Activated CD4-positive, alpha-beta memory T cell treated with anti-CD3 and anti-CD28 coated beads, Interleukin-2, amount 10 ng/mL, durations not matched to agents 7 days and 5 days (primary cell): ENCODE measurements at places on chromosomes 2 and 18. TPM values are rescaled to one million over a fixed set of nuclear protein-coding genes. Genes with fewer than 3 reads are reported as not detected.

DNA sequence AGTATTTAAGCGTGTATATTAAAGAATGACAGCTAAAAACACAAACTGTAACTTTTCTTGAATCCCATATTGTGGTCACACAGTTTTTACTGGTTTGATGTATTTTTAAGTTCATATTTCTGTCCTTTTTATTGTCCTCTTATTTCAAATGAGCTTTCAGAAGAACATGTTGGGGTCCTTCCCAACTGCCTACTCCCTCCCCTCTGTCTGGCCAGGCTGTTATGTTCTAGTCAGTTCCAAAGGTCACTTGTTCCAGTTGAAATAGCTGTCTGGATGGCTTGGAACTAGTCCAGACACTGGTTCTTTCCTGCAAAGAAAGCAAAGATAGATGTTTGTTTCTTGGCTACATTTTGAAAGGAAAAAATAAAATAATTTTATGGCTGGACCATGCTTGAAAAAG, 306.9 kb downstream of the GULP1 start:
- no peak for DNase-seq
- H3K27ac ChIP-seq: no peak overlapping the region
- H3K4me1 ChIP-seq: no peaks in the 10 kb centered on the region
- no peak overlapping the region for H3K4me3 ChIP-seq

GRCh38 chr18:50992351-50992762, 24.5 kb downstream of the ELAC1 start:
- H3K27me3 ChIP-seq: no peaks in the 10 kb centered on the region
- peaks cover 4% of the 10 kb centered on the region for H3K36me3 ChIP-seq
- DNase-seq: no peak
- no peak overlapping the region for H3K27ac ChIP-seq

DNA sequence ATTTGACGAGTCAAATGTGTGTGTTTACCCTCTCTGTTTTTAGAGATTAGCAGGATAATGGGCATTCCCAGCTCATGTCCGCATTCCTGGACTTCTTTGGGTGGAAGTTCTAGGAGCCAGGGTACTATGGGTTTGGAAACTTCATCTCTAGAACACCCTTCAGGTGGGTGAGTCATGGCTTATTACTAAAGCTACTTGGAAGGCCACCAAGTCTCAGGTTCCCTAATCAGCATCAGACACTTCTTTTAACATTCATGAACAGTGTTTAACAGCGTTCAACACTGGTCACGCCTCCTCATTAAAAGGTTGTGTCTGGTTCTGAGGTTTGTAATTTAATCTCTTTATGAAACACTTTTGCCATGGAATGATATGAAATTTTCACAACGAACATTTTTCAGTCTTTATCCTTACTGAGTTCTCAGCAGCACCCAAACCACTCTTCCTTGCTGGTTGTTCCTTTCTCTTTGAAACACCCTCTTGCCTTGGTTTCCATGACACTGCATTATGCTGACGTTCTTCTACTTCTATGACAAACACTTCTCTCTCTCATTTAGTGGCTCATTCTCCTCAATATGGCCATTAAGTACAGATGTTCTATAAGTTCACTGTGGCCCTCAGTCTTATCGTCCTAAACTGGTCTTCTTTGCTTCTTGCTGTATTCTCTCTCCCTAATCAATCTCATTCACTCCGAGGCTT, 49.3 kb downstream of the MMADHC start:
- H3K36me3 ChIP-seq: no peaks in the 10 kb centered on the region
- H3K27ac ChIP-seq: no peak overlapping the region
- DNase-seq: no peak
- H3K27me3 ChIP-seq: no peaks in the 10 kb centered on the region
- peaks cover 13% of the 10 kb centered on the region for H3K4me1 ChIP-seq
- no peak overlapping the region for H3K4me3 ChIP-seq

- peaks cover 47% of the 10 kb centered on the region for H3K27me3 ChIP-seq
- H3K27ac ChIP-seq: no peak overlapping the region
- H3K4me3 ChIP-seq: no peak overlapping the region
- peaks cover 15% of the 10 kb centered on the region for H3K4me1 ChIP-seq
- no peaks in the 10 kb centered on the region for H3K36me3 ChIP-seq
- no peak for DNase-seq
These were observed 2.5 kb downstream of the RNF152 start for GRCh38 chr18:61890344-61890743.

GRCh38 chr2:128276878-128277675, 41.6 kb downstream of the HS6ST1 start:
- peaks cover 10% of the 10 kb centered on the region for H3K36me3 ChIP-seq
- H3K4me1 ChIP-seq: peaks cover 6% of the 10 kb centered on the region
- H3K4me3 ChIP-seq: no peak overlapping the region
- H3K27me3 ChIP-seq: no peaks in the 10 kb centered on the region
- no peak overlapping the region for H3K27ac ChIP-seq

GRCh38 chr2:104976603-104977120, 61.2 kb upstream of the MRPS9 start:
- H3K4me1 ChIP-seq: no peaks in the 10 kb centered on the region
- no peaks in the 10 kb centered on the region for H3K36me3 ChIP-seq
- DNase-seq: no peak

DNA sequence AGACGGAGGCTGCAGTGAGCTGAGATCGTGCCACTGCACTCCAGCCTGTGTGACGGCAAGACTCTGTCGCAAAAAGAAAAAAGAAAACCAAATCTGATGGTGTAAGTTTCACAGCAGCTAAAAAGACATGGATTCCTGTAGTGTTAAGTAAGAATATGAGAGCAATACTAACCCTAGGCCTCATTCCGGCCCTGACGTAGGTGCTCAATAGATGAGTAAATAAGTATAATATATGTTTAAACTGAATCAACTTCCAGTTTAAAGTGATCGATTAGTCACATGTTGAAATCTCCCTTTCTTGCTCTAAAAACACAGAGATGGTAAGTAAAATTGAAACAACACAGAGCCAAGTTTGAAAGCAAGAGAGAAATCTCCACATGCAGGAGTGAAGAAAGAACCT, 8.0 kb downstream of the ME2 start:
- H3K27ac ChIP-seq: no peak overlapping the region
- H3K36me3 ChIP-seq: peaks cover 46% of the 10 kb centered on the region
- DNase-seq: no peak
- H3K27me3 ChIP-seq: no peaks in the 10 kb centered on the region

DNA sequence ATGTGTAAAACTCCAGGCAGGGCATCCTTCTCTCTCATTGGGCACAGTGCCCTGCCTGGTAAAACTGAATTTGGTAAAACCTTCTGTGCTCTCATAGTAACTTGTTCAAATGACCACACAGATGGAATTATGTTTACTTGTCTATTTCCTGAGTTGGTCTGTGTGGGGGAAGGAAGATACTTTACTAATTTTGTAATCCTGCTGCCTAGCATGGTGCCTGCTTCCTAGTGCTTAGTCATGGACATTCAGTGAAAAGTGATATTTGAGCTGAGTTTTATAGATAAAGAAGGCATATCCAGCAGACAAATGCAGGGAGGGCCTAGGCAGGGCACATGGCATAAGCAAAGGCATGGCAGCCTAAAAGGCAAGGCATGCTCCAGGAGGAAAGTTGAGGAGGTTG, 199.4 kb downstream of the FSHR start:
- no peak overlapping the region for H3K27ac ChIP-seq
- H3K4me3 ChIP-seq: no peak overlapping the region
- no peaks in the 10 kb centered on the region for H3K36me3 ChIP-seq
- DNase-seq: no peak
- H3K27me3 ChIP-seq: no peaks in the 10 kb centered on the region
- no peaks in the 10 kb centered on the region for H3K4me1 ChIP-seq

DNA sequence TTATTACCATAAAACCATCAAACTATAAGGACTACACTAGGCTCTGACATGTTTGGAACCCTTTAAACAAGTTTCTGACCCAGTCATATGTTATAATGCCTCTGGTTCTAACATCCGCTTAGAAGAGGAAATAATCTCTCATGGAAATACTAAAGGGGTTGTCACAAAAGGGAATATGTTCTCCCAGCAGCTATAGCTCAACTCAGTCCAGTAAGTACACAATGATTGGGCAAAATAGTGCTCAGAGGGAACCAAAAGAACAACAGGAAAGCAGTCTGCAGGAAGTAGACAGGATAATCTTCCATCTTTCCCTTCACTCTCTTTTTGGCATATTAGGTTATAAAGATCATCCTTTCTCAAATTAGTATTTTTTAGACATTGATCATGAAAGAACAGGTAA, 4.3 kb downstream of the SRBD1 start:
- DNase-seq: no peak
- H3K36me3 ChIP-seq: peaks cover 22% of the 10 kb centered on the region
- no peaks in the 10 kb centered on the region for H3K27me3 ChIP-seq
- H3K27ac ChIP-seq: no peak overlapping the region

Gene KCNG2
- not detected for total RNA-seq

DNA sequence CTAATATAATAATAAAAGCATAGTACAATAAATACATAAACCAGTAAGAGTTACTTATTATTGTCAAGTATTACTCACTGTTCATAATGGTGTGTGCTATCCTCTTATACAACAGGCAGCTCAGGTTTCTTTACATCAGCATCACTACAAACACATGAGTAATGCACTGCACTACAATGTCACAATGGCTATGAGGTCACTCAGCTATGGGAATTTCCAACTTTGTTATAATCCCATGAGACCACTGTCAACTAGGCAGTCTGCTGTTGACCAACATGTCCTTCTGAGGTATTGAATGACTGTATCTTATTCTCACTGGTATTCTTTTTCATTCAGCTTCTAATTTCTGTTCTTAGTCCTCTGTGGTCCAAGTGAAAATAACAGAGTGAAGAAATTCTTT, 250.4 kb upstream of the DSEL start:
- no peak overlapping the region for H3K4me3 ChIP-seq
- no peak overlapping the region for H3K27ac ChIP-seq
- no peaks in the 10 kb centered on the region for H3K27me3 ChIP-seq

DNA sequence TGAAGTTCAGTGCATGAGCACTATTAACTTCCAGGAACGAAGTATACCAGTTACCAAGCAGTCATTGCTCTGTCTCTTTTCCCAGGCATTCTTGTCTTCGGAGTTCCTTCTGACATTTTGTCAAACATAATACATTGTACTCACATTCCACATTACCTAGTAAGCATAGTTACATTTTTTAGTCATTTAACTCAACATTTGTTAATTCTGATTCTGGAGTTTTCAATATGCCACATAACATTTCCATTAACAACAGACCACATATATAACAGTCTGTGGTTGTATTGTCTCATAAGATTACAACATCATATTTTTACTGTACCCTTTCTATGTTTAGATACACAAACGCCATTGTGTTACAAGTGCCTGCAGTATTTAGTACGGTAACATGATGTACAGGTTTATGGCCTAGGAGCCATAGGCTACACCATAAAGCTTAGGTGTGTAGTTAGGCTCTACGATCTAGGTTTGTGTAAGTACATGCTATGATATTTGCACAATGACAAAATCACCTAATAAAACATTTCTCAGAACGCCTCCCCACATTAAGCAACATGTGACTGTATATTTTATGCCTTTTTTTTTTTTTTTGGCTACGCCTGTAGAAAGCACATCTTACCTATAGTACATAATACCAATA, 187.1 kb downstream of the DYM start:
- peaks cover 45% of the 10 kb centered on the region for H3K36me3 ChIP-seq
- no peak overlapping the region for H3K27ac ChIP-seq
- no peak overlapping the region for H3K4me3 ChIP-seq
- no peaks in the 10 kb centered on the region for H3K4me1 ChIP-seq
- no peaks in the 10 kb centered on the region for H3K27me3 ChIP-seq
- no peak for DNase-seq

DNA sequence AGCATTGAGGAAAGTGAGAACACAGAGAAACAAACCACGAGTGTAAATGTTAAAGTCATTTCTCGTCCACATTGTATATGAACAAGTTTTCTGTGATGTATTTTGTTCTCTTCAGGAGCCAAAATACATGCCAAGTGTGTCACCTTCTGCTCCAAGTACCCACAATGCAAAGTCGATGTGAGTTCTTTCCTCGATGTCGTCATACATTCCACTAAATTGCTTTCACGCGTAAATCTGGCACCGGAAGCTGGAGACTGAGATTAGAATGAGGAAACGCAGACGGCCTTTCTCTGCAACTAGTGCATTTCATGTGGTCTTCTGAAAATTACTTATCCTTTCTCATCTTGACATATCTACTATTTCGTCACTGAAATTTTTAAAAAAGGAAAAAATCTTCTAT, 118.5 kb upstream of the SALL3 start:
- no peak overlapping the region for H3K27ac ChIP-seq
- no peak overlapping the region for H3K4me3 ChIP-seq

GRCh38 chr2:133077269-133077822, 407.3 kb upstream of the LYPD1 start:
- no peak overlapping the region for H3K4me3 ChIP-seq
- no peak overlapping the region for H3K27ac ChIP-seq
- no peaks in the 10 kb centered on the region for H3K36me3 ChIP-seq
- no peak for DNase-seq
- H3K27me3 ChIP-seq: no peaks in the 10 kb centered on the region

DNA sequence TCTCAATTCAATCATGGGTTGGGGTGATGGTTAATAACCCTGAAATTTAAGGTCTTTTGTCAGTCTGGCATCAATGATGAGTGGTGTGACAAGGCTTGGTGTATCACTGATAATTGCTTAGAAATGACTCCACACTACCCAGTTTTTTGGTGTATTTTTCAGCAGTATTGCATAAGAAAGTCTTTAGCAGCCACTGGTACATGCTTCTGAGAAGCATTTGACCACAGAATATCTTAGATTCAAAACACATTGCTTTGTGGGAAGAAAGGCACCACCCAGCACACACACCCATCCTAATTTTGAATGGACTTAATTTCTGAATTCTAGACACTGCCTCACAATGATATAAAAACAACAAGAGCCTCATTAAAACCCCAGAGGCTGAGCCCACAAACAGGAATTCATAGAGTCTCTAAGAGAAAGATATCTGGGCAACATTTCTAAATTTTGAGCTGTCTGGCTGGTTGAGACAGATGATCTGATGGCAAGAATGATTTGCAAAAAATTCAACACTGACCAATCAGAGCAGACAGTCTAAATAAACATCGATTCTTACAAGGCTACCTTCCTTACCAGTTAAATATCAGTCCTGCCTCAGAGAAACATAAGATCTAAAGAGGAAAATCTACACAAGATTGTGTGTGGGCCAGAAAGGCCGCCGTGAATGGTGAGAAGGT, 114.7 kb upstream of the CYP1B1 start:
- peak overlapping the region; percentile 71 for H3K27ac ChIP-seq
- peaks cover 7% of the 10 kb centered on the region for H3K36me3 ChIP-seq
- peaks cover 10% of the 10 kb centered on the region for H3K27me3 ChIP-seq
- no peak for DNase-seq

- no peak for DNase-seq
- H3K27ac ChIP-seq: no peak overlapping the region
- H3K4me3 ChIP-seq: no peak overlapping the region
- H3K36me3 ChIP-seq: no peaks in the 10 kb centered on the region
- H3K27me3 ChIP-seq: no peaks in the 10 kb centered on the region
These were observed 47.4 kb downstream of the FSIP2 start for GRCh38 chr2:185785851-185786473.

Gene TANC1
- 0.55 TPM for total RNA-seq

Gene SULT1C3
- total RNA-seq: not detected

GRCh38 chr2:178484245-178485041, 4.2 kb downstream of the PLEKHA3 start:
- no peak for DNase-seq
- no peaks in the 10 kb centered on the region for H3K27me3 ChIP-seq

Gene CDH20
- not detected for total RNA-seq

Gene CNGA3
- total RNA-seq: not detected
